Activated CD4-positive, alpha-beta T cell treated with anti-CD3 and anti-CD28 coated beads for 48 hours (primary cell): ENCODE measurements at places on chromosomes 5 and 9.

DNA sequence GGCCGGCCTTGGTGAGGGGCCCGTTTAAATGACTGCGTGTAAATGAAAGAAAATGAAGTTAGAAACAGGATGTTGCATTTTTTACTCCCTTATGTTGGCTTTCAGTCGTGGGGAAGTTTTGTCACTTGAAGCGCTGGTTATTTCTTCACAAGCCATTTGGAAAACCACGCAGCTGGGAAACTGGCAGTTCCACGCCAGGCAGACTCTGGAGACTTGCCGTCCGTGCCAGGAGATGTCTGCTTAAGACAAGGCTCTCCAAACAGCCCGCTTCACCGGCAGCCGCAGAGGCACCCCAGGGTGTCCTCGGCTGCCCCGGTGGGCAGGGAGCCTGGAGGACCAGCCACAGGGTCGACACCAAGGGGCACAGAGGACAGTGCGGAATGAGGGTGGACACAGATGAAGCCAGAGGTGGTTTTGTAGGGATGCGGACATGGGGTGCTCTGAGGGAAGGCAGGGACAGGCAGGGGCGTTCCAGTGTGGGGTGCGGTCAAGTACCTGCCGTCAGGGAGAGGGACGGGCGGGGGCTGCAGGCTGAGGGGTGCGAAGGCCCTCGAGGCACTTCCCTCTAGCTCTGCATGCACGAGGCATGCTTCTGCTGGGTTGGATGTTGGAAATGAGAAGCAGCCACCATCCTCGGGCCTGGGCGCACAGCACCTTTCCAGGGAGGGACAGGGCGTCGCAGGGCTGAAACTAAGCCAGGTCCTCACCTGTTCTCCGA, 11.1 kb upstream of the AJM1 start:
- DNase-seq: no peak

GRCh38 chr5:1555011-1555807, 31.4 kb upstream of the LPCAT1 start:
- DNase-seq: no peak

GRCh38 chr9:113597390-113598241, 134.1 kb downstream of the RGS3 start:
- no peak for DNase-seq

- DNase-seq: no peak
Observed at GRCh38 chr9:135339378-135339973, 140.1 kb upstream of the PPP1R26 start.

DNA sequence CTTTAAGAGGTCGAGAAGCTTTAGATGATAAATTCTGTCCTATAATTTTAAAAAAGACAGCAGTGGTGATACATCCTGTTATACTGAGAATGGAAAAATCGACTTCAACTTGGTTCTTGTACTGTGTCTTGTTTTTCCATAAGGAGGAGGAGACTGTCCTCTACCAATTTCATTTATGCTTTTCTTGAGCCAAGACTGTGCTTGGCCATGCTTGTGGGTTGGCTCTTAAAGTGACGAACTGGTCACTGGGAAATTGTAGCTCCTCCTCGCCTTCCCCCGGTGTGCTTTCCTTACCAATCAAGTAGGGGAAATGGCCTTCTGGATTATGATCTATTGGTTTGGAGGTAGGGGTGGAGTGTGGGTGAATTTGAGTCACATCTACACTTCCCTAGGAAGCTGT, 67.1 kb upstream of the HSPB3 start:
- DNase-seq: peak; percentile 3

GRCh38 chr5:175447571-175447970, 3.6 kb upstream of the DRD1 start:
- DNase-seq: no peak
